ENCODE measurements at places on chromosomes 5 and 9. TPM values are rescaled to one million over a fixed set of nuclear protein-coding genes. Genes with fewer than 3 reads are reported as not detected.

Gene TMEM252
- not detected for total RNA-seq

Gene SPAAR
- not detected for total RNA-seq

Gene BRINP1
- total RNA-seq: not detected

Gene LOX
- total RNA-seq: 3.5 TPM

Gene FRMD3
- total RNA-seq: 15.5 TPM

Gene FOXI1
- total RNA-seq: not detected

Gene GPBP1
- 77.7 TPM for total RNA-seq

Gene TUSC1
- total RNA-seq: not detected

Gene ANKDD1B
- total RNA-seq: not detected

DNA sequence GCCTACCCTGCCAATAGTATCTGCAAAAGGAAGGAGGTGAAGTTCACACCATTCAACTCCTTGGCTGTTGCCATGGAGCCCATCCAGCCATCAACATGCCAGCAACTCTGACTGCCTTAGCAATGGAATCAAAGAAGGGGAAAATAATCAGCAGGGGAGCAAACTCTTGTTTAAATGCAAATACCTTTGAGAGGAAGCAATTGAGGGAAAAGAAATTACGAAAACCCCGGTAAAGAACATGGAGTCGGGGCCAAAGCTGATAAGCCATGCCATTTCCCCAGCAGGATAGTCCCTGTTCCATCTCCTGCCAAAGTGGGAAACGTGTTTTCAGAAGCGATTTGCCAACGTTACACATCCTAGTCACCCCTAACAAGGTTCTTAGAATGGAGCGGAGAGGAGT, 69.0 kb downstream of the MFAP3 start:
- no peak for DNase-seq

DNA sequence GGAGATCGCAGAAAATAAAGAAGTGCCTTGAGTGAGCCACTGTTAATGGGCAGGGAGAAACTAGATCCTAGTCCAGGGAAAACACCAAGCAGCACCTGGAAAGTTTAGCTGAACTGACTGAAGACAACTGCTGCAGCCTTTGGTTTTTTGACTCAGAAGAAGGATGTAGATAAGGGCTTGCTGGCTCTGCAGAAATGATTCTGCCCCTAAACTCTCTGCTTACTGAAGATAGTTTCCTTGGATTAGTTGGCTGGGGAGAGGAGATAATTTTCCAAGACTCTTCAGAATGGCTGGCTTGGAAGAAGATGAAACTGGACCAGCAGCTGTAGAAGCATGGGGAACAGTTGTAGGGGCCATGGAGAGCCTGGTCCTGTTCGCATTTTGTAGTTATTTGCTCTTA, 471.8 kb downstream of the KDM4C start:
- no peak for DNase-seq

GRCh38 chr9:102309379-102309778, 570.9 kb upstream of the GRIN3A start:
- DNase-seq: no peak

DNA sequence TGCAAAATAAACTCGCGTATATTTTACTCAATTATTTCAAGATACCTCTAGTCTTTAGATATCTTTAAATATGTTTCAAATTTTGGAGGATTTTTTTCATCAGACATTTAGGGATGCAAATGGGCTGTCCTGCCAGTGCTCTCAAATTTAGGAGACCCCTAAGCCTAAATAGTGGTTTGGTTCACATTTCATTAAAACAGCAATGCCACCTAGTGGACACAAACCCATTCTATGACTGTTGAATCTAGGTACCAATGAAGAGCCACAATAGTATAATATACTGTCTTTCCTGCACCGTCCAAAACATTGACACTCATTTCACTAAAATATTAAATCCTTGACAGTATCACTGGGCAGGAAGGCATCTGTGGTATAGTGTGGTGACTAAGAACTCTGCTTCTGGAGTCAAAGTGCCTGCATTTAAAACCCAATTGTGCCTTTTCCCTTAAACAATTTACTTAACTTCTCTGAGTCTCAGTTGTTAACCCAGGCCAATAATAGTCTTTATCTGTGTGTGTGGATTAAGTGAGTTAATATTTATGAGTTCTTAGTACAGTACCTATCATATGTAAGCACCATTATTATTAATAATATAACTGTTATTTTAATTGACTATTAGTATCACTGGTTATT, 148.0 kb downstream of the RORB start:
- DNase-seq: peak; percentile 8

DNA sequence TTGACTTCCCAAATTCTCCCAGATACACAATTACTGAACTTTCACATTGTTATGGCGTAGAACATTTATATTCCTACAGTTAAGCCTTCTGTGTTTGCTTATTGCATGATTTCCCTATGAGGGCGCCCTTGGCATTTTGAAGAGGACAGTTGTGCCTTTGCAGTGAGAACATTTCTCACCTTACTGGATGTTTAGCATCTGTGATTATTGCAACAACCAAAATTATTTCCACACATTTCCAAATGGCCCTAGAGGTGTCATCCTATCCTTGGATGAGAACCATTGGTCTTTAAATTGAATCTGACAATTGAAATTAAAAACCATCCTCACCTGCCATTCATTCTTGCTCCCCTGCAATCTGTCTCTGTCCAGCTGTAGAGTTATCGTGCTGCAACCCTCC, 104.0 kb downstream of the MAMDC2 start:
- no peak for DNase-seq

- no peak for DNase-seq
Measured at GRCh38 chr5:9125852-9126251, 420.0 kb downstream of the SEMA5A start.

DNA sequence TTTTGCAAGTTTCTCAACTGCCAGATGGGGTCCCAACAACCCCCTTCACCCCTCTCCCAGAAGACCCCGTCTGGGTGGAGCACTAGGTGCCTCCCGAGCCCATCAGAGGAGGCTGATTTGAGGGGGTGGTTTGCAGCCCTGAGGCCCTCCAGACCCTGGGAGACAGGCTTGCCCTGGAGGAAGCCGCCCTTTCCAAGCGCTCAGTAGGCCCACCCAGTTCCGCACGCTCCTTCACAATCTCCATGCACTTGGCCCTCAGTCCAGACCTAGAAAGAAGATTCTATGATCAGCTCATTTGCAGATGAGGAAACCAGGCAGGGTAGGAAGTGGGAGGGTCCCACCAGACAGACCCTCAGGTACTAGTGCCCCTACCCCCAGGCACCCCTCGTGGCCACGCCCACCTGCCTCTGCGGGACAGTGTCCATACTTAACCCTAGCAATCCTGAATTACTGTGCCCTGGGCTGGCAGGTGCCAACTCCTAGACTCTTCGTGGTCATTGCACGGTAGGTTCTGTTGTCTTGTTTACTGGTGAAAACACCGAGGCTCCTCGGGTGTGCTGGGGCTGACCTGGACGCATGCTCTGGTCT, 22.3 kb downstream of the OR2V1 start:
- DNase-seq: peak; percentile 52

GRCh38 chr5:115170134-115170928, 623 bp upstream of the TRIM36 start:
- DNase-seq: no peak

GRCh38 chr9:83509402-83509801, 28.8 kb downstream of the FRMD3 start:
- peak; percentile 61 for DNase-seq

DNA sequence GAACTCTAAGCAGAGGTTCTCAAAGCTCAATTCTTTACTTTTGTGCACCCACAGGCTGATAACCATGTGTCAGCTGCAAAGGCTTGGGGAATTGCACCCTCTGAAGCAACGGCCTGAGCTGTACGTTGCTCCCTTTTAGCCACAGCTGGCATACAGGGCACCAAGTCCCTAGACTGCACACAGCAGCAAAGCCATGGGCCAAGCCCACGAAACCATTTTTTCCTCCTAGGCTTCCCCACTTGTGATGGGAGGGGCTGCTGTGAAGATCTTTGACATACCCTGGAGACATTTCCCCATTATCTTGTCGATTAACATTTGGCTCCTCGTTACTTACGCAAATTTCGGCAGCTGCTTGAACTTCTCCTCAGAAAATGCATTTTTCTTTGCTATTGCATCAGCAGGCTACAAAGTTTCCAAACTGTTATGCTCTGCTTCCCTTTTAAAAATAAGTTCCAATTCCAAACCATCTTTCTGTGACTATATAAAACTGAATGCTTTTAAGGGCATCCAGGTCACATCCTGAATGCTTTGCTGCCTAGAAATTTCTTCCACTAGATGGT, 23.0 kb downstream of the KIAA0825 start:
- DNase-seq: no peak

GRCh38 chr9:76835571-76836283, 70.2 kb downstream of the PRUNE2 start:
- DNase-seq: no peak

- no peak for DNase-seq
Measured at GRCh38 chr9:33105959-33106358, 29.5 kb upstream of the SMU1 start.

DNA sequence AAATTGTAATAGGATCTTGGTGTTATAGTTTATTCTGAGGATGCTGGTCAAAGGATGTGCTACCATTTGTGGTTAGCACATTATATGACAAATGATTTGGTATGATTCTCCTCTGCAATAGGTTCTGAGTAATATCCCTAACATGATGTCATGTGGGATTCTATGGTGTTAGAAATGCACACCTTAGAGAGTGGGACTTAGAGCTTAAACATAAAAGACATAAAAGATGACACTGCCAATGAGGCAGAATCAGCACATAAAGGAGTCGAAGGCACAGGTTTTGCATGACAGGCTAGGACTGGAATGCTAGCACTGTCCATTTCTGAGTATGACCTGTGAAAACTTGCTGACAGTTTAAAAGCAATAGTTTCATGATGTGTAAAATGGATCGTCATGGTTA, 100.4 kb downstream of the OSTF1 start:
- DNase-seq: no peak

- no peak for DNase-seq
Measured at GRCh38 chr9:99108131-99108530, 3.2 kb downstream of the TGFBR1 start.

GRCh38 chr9:79574136-79574535, 2.4 kb downstream of the TLE4 start:
- DNase-seq: no peak

DNA sequence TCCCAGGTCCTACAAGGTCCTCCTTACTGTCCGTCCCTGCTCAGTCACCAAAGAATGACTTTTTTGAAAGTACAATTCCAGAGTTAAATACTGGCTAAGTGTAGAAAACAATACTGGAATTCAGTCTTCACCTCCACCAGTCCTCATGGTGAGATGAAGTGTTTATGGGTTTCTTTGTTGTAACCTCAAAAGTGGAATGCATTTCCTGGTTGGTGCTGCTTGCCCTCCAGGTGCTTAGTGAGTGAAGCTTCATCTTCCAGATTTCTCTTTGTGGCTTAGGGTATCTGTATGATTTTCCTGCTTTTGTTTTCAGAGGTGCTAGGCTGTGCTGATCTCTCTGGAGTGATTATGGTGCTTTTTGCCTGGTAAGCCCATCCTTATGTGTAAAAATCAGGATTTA, 49.4 kb upstream of the DHFR start:
- no peak for DNase-seq

DNA sequence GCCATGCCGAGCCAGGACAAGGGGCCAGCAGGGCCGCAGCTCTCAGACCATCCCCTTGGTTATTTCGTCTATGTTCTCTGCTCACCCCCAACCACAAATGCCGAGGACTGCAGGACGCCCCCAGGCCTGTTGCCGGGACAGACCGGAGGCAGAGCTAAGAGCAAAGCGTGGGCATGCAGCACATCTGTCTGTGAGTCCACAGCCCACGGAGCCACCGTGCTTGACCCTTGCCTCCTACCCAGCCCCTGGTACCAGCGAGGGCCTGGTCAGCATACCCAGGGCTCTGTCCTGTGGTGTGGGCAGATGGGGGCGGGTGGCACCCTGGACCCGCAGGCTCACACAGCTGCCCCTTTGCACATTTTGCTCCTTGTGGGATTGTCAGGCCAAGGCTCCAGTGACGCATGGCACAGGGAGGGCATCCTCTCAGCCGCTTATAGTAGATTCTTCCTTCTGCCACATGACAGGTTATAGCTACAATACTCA, 4.7 kb downstream of the BRD3 start:
- no peak for DNase-seq

DNA sequence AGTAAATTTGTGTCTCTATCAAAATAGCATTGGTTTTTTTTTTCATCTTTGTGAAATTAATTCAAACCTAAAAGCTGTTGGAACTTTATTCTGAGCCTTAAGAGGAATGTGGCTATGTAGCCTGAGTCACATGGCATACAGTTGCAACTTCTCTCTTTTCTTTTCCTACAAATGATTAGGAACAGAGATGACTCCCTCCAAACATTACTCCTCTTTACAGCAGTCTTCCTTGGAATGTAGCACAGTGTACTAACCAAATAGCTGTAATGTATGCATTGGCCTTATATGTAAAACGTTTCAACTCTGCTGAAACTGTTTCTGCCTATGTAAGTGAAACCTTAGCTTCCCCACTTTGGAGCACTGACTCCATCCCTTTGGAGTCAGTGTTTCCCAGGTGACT, 100.9 kb upstream of the MAP1B start:
- DNase-seq: no peak

DNA sequence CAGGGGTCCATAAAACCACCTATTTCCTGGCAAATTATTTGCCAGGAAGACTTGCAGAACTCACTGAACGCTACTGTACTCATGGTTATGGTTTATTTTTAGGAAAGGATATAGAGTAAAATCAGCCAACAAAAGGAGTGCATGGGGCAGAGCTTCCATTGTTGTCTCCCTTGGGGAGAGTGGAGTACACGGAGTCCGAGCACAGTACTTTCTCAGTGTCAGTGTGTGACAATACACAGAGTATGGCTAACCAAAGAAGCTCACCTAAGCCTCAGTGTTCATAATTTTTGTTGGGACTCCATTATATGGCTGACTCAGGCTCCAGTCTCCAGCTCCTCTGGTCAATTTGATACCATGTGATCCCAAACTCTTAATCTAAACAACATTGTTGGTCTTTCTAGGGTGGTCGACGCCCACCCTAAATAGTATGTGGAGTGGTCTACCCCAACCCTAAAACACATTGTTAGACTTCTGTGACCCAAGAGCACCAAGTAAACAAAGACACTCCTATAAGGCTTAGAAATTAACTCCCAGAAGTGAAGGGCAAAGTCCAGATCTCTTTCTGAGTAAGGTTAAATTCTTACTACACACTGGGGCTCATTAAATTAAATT, 74.9 kb downstream of the SLC44A1 start:
- no peak for DNase-seq

GRCh38 chr9:18849890-18850677, 182.9 kb downstream of the SAXO1 start:
- DNase-seq: no peak
